ENCODE measurements at places on chromosomes 2 and 18. TPM values are rescaled to one million over a fixed set of nuclear protein-coding genes. Genes with fewer than 3 reads are reported as not detected.

DNA sequence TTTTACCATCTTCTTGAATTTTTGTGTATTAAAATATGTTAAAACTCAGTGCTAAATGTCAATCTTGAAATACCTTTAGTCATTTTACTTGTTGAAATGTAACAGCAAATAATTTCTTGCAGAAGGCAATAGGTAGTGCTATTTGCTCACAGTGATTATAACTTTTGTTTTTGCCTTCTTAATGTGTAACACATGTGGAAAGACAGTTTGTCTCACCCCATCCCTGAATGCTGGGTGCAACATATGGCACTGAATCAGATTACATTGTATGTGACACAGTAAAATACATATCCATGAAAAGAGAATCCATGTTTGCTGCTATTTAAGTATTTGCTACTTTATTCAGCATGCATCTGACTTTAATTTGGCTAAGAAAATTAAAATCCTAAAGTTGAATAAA, 35.3 kb downstream of the FRZB start:
- no peaks in the 10 kb centered on the region for H3K36me3 ChIP-seq
- H3K27me3 ChIP-seq = no peaks in the 10 kb centered on the region
- no peak overlapping the region for H3K27ac ChIP-seq
- DNase-seq = no peak

DNA sequence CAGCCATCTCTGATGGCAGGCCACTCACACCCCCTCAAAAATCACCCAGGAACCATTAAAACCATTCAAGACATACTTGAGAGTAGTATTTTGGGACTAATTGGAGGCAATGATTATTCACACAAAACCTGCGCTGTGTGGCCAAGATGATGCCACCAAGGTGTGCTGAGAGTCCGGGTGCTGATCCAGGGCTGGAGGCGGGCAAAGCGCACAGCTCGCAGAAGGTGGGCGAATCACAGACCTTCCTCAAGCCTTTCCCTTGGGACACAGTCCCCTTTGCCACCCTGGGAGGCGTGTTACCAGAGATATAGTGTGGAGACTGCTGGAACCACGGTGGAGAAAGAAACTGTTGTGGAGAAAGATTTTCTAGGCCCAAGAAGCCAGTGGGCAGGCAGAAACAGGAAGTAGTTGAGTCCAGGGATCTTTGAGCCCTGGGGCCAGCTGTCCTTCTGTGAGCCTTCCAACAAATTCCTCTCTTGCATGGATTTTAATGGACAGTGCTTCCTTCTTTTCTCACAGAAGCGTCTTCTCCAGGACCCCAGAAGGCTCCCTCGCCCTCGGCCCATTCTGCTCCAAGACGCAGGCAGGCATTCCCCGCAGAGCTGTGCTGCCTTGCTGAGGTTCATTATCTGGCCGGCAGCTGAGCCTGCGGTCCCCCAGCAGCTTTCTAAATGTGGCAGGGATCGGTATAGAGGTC, 8.0 kb downstream of the COPS9 start:
- no peaks in the 10 kb centered on the region for H3K27me3 ChIP-seq
- H3K4me1 ChIP-seq = no peaks in the 10 kb centered on the region
- no peak overlapping the region for H3K27ac ChIP-seq
- no peak for DNase-seq

DNA sequence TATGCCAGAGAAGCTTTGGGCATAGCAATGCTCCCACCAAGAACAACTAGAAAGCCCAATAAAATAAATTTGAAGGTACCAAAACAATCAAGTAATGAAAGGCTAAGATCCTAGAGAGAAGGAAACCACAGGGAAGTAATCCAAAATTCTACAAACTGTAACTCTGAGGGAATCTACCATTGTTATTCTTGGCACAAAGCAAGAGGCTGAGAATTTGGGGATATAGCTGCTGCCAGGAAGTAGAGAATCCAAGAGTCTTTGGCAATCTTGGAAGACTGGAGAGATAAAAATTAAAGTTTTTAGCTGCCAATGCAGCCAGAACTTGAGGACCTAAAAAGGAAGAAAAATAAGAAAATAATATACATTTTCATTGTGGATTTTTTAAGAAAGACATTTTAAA, 68.5 kb downstream of the PIGN start:
- no peaks in the 10 kb centered on the region for H3K4me1 ChIP-seq
- no peaks in the 10 kb centered on the region for H3K27me3 ChIP-seq
- DNase-seq = no peak
- no peak overlapping the region for H3K27ac ChIP-seq

DNA sequence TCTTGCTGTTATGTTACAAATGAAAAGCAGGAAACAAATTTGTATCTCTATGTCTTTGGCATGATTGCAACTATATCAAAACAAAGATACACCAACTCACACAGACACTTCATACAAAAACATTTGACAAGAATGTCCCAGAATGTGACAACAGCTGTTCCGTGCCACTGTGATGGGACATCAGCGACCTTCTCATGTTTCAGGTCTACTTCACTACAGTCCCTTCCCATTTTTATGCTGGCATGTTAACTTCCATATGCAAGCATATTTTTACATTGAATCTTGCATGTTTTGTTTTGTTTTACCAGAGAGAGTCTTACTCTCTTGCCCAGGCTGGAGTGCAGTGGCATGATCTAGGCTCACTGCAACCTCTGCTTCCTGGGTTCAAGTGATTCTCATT, 71.2 kb downstream of the STK25 start:
- DNase-seq = no peak
- peaks cover 37% of the 10 kb centered on the region for H3K36me3 ChIP-seq
- no peaks in the 10 kb centered on the region for H3K4me1 ChIP-seq
- H3K27ac ChIP-seq = no peak overlapping the region

GRCh38 chr2:200750323-200750910, 61.3 kb upstream of the BZW1 start:
- no peaks in the 10 kb centered on the region for H3K4me1 ChIP-seq
- H3K27ac ChIP-seq = no peak overlapping the region
- H3K4me3 ChIP-seq = no peak overlapping the region

- peaks cover 4% of the 10 kb centered on the region for H3K27me3 ChIP-seq
- H3K4me1 ChIP-seq = peaks cover 15% of the 10 kb centered on the region
- H3K4me3 ChIP-seq = no peak overlapping the region
- no peak overlapping the region for H3K27ac ChIP-seq
- peaks cover 26% of the 10 kb centered on the region for H3K36me3 ChIP-seq
Observed at GRCh38 chr2:129812071-129812470, 167.4 kb upstream of the RAB6C start.

DNA sequence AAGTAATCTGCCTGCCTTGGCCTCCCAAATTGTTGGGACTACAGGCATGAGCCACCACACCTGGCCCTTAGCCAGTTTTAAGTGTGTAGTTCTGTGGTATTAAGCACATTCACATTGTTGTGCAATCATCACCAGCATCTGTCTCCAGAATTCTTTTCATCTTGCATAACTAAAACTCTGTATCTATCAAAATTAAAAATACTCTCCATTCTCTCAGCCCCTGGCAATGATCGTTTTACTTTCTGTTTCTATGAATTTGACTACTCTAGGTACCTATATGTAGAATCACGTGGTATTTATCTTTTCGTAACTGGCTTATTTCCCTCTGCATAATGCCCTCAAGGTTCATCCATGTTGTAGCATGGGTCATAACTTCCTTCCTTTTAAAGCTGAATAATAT, 45.5 kb upstream of the CAVIN2 start:
- no peaks in the 10 kb centered on the region for H3K27me3 ChIP-seq
- no peak for DNase-seq
- H3K36me3 ChIP-seq = peaks cover 9% of the 10 kb centered on the region
- H3K4me1 ChIP-seq = no peaks in the 10 kb centered on the region
- no peak overlapping the region for H3K27ac ChIP-seq

- no peak for DNase-seq
- no peak overlapping the region for H3K4me3 ChIP-seq
- no peaks in the 10 kb centered on the region for H3K36me3 ChIP-seq
- H3K27me3 ChIP-seq = no peaks in the 10 kb centered on the region
Observed at GRCh38 chr2:157168501-157168900, 89.0 kb upstream of the GALNT5 start.

- H3K4me3 ChIP-seq = no peak overlapping the region
- no peaks in the 10 kb centered on the region for H3K27me3 ChIP-seq
- no peak for DNase-seq
Observed at GRCh38 chr2:226074391-226074790, 674.9 kb downstream of the NYAP2 start.

The WDR7 gene
- 11.7 TPM for total RNA-seq

The OTOF gene
- 0.07 TPM for total RNA-seq

The AKAIN1 gene
- total RNA-seq = not detected

The TCF7L1 gene
- total RNA-seq = 108 TPM

The LYG1 gene
- 0.35 TPM for total RNA-seq

The RAMP1 gene
- 1.2 TPM for total RNA-seq
